ENCODE measurements at places on chromosomes 16 and 17.

DNA sequence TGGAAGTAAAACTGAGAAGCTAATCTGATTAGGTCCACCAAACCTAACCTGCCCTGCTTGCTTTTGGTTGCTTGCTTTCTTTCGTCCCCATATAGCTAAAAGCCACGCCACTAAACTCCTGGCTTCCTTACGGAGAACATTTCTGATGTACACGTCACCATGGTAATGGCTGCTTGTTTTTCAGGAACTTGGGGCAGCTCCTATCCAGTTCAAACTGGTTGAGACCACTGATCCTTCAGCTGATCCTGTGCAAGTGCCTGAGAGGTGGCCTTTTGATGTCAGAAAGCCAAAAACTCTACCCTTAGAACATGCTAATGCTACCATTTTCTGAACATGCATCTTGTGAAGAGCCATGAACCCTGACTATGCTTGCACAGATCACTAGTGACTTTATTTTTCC is 14.4 kb upstream of the DHRS7C start:
- no peak for DNase-seq

GRCh38 chr17:64320613-64321553 is 57.8 kb upstream of the TEX2 start:
- peak; percentile 90 for DNase-seq

- DNase-seq: no peak
These were observed 131.2 kb upstream of the CORO6 start for GRCh38 chr17:29753845-29754439.

GRCh38 chr17:3888343-3889171 is 4.3 kb downstream of the CAMKK1 start:
- DNase-seq: no peak

DNA sequence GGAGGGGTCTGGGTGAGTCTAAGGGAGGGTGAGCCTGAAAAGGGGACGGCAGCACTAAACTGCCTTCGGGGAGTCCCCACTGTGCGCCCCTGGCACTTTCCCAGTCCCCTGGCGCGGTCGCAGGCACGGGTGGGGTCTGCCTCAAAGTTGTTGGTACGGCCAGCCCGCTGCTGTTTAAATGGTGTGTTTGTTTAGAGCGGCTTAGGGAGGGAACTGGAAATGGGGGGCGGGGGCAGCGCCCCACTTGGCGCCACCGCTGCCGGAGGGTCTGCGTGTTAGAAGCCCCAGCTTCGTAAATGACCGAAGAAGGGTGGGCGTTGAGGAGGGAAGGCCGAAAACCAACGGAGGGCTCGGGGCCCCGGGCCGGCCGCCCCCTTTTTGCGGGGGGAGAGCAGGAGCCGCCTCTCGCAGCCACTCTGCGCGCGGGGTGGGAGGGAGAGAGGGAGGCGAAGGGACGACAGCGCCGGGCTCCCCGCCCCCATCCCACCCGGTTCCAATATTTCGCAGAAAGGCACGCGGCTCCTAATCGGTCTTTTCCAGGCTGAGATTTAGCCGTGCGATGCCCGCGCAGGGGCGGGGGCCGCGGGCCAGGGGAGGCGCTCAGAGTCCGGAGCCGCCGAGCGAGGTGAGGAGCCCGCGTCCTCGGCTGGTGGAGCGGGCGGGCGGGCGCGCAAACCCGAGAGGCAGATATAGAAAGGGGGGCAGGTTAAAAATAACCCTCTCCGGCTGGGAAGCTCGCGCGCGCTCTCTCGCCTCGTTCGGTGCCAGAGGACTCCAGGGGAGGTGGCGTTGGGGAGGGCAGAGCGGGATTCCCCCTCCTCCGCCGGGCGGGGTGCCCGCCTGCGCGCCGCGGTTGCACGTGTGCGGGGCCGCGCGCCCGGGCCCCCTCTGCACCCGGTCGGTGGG is 54.9 kb downstream of the SREBF1 start:
- no peak for DNase-seq

- DNase-seq: no peak
These were observed 106.6 kb downstream of the ELAC2 start for GRCh38 chr17:12911239-12911638.

- DNase-seq: no peak
These were observed 19.1 kb downstream of the CBLN1 start for GRCh38 chr16:49262501-49262900.

DNA sequence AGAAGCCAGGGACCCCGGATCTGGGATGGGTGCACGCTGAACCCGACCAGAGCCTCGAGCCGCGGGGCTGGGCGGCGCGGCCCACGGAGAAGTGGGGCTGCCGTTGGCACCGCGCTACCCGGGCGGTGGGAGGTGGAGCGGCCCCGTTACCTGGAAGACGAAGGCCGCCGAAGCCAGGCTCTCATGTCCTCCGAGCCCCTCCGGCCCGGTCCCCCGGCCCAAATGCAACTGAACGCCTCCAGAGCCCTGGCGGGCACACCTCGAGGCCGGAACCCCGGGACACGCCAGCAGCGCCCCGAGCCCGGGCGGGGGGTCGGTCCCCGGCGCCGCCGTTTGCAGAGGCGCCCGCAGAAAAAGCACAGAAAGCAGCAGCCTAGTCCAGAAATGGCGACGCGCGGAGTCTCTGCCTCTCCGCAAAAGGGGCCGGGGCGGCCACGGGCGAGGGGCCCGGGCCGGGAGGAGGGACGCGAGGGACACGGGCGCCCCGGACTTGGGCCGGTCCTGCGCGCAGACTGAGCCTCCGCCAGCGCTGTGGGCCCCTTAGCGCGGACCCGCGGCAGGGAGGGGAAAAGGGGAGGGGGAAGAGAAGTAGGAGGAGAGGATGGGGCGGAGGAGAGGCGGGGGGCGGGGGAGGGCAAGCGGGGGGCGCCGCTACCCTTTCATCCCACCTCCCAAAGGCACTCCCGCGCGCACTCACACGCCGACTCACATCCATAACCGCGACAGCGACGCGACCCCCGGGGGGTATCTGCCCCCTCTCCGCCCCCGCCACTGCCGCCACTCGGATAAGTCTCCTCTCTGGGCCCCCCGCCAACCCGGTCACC is 1.4 kb downstream of the AXIN2 start:
- DNase-seq: no peak

DNA sequence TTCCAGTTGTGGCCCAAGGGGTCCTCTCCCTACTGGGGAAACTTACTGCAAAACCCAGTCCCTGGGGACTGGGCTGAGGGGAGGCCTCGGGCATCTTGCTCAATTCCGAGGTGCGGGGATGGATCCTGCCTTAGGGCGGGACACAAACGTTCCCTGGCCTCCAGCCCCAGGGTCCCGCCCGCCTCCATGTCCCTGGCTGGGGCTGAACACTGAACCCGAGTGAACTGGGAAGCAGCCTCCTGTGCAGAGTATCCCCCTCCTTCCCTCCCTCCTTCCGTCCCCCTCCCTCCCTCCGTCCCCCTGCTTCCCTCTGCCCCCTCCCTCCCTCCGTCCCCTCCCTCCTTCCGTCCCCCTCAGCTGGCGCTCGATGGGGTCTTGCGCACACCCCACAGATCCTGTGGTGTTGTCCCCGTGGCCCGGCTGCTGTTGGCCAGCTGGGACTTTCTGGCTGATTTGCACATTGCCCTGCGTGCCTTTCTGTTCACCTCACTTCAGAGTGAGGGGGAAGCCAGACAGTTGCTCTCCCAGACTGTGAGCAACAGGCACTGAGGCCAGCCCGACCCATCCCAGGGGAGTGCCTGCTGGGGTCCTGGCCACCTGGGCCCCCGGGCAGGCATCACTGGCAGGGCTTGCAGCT is 5.5 kb downstream of the TRAF7 start:
- no peak for DNase-seq

DNA sequence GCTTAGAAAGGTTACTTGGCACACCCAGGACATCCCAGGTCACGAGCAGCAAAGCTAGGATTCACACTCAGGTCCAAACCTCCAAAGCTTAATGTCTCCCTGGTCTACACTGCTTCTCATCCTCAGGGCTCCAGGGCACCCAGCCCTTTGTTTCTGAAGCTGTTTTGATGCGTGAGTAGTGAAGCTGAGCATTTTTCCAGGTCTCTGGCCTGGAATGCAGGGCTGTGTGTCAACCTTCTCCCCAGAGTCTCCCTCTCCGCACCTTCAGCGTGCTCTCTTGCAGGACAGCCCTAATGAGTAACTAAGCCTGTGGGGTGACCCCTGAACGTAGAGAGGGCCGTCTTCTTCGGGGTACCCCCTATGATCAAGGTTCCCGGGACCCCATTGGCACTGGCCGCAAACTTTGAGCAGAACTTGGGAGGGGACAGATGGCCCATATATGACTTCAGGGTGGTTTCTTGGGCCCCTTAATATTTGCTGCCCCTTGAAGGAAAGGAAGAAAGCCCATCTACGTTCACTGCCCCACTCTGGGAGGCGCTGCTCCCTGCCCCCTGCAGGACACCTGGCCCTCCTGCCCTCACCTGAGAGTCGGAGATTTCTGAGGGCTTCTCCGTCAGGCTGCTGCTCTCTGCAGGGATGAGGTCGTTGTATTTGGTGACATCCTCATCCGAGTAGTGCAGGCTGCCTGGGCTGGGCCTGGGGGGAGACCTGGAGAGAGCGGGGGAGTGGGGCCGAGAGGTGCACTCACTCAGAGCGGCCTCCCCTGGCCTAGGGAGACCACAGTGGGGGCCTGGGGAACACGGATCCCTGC is 36.4 kb upstream of the CDC42EP4 start:
- DNase-seq: no peak

- no peak for DNase-seq
These were observed 48.8 kb downstream of the PITPNM3 start for GRCh38 chr17:6507535-6507934.

DNA sequence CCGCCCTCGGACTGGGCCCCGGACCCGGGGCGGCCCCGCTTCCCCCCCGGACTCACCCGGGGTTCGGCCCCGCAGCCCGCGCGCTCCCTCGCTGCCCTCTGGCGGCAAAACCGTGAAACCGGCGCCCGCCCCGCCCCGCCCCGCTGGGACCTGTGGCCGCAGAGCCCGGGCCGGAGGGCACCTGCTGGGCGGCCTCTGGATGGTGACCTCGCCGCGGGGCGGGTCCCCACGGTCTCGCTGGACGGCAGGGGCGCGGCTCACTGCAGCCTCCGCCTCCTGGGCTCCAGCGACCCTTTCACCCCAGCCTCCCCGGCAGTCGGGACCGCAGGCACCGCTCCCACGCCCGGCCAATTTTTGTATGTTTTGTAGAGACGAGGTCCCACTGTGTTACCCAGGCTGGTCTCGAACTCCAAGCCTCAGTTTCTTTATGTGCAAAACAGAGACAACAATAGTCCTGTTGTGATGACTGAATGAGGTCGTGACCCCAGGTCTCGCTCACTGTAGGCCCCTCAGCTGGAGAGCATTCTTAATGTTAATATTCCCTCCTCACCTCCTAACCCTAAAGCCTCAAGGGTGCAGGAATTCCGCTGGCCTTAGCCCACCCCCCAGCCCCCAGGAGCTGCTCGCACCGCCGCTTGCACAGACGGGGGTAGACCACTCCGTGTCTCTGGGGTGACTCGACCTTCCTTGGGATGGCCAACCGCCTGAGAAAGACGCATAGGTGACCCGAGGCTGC is 33.7 kb upstream of the RPH3AL start:
- no peak for DNase-seq
